ENCODE measurements at places on chromosomes 3 and 15.

GRCh38 chr3:54863366-54863765 is 64.5 kb downstream of the LRTM1 start:
- no peak for DNase-seq

GRCh38 chr15:99275061-99275460 is 23.8 kb downstream of the LRRC28 start:
- no peak for DNase-seq

- DNase-seq, result no peak
Observed at GRCh38 chr3:61682671-61683548, 121.5 kb downstream of the PTPRG start.

- no peak for DNase-seq
Observed at GRCh38 chr3:138809500-138810256, 25.1 kb downstream of the PIK3CB start.

DNA sequence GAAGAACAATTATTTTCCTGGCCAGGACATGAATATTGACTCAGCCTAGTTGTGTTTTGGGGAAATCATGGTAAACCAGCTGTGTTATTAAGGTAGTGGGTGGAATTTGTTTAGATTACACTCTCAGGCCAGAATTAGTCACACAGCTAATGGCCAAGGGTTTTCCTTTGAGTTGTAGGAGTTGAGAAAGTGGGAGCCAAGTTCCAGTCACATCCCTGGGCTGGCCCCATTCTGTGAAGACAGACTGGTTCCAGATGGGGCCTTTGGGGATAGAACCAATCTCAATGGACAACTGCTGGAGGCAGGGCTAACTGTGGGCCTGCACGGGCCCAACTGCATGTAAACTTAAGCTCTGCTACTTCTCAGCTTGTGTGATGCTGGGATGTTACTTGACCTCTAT is 1.4 kb upstream of the RASL12 start:
- no peak for DNase-seq

GRCh38 chr3:50264383-50264963 is 4.5 kb upstream of the SEMA3B start:
- DNase-seq, result no peak

DNA sequence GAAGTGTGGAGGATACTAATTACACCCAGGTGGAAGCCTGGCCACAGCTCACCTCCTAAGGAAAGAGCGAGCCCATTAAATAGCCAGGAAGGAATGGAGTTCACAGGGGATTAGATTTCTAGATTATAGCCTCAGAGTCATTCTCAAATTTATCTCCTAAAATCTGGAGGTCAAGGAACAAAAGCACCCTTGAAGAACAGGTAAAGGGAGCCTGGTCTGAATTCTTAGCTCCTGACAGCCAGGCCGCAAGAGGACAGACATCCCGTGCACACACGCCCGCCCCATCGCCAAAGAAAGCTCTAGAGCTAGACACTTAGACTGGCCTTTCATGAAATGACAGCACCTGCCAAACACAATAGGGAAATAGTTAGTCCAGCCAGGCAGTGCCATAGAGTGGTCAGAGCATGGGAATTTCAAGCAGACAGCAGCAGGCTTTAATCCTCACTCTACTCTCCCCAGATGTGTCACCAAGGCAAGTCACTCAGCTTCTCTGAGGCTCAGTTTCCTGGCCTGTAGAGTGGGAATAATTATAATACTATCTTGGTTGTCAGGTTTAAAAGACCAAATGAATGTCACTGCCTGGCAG is 59.2 kb downstream of the LIPC start:
- DNase-seq, result no peak

DNA sequence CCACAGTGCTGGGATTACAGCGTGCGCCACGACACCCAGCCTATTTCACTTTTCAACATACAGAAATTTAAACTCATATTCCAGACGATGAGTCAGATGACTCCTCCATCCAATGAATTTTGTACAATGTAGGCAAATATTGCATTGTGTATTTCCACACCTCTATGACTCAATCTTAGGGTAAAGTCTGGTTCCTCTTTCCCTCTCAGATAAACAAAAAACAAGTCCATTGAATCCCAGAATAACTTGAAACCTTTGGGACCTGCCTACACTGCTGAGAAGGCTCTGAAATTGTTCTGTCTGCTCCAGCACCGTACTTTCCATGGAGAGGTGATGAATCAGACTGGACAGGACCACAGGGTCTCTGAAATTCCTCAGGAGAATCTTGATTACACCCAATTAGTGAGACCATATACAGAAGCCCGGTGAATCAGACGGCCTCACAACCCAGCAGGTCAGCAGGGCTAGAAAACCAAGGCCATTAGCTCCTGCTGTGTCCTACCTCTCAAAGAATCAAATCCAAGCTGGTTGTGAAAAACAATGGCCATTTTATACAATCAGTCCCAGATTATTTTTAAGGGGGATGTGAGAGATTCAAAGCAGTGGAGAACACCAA is 112.6 kb downstream of the ERC2 start:
- DNase-seq, result no peak

GRCh38 chr15:70086636-70087035 is 11.1 kb downstream of the TLE3 start:
- DNase-seq, result no peak

GRCh38 chr3:81908561-81908960 is 147.1 kb upstream of the GBE1 start:
- no peak for DNase-seq

DNA sequence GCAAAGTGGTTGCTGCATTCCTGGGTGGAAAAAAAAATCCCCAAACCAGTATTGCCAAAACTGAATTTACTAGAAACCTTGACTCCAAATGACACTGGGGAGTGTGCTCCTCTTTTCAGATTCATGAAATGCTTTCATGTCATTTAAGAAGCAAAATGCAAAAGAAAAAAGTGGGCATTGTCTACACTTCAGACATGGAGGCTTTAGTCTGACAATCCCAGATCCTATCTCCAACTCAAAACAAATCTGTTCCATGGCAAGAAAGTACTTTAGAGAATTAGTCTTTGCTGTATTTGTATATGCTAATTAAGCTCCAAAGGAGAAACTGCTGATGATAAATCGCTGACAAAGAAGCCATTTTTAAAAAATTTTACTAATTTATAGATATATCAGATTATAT is 366.7 kb downstream of the MAGI1 start:
- no peak for DNase-seq

DNA sequence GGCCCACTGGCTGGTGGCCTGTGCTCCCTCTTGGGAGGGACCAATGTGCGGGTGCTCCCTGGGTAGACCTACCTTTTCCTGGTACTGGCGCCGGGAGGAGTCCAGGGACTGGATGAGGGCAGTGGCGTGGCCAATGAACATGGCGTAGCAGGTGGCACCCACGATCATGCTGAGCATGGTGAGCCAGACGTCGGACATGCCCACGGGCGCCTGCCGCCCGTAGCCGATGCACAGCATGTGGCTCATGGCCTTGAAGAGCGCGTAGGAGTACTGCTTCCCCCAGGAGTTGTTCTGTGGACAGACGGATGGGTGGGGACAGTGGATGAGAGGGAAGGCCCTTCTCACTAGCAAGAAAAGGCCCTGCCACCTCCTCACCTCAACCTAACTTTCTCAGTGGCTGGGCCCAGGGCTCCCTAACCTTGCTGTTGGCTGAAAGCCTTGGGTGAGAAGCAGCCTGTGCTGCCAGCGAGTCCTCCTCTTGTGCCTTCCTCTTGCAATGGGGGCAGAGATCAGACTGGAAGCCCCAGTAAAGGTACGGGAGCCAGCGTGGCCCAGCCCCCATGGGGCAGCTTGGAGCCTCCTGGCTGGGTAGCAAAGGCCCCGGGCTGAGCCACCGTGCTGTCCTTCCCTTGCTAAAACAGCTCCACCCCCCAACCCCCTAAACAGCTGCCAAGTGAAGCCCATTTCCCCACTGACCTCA is 39.1 kb downstream of the HCN4 start:
- DNase-seq, result no peak

DNA sequence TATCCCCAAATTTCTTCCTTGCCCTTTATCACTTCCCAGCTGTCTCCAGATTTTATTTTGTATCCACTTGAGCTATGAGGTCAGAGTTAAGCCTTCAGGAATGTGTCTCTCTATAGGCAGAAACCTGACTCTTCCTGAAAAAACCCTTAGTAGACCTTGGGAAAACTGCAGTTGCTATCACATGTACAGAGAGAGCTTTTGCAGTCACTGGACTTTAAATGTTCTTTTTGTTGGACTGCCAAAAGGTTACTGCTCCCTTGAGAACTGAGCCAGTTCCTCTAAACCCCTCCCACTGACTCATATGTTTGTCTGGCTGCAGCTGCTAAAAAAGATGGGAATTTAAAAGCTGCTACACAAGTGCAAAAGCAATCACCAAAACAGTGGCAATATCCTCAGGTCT is 169.1 kb upstream of the CCDC54 start:
- DNase-seq, result no peak

GRCh38 chr15:89963301-89964231 is 37.6 kb upstream of the ZNF710 start:
- DNase-seq, result no peak

Measured in Jurkat, Clone E6-1 (cell line).